Right renal pelvis (tissue), 4 donors: ENCODE measurements at places on chromosomes 7 and 10.

DNA sequence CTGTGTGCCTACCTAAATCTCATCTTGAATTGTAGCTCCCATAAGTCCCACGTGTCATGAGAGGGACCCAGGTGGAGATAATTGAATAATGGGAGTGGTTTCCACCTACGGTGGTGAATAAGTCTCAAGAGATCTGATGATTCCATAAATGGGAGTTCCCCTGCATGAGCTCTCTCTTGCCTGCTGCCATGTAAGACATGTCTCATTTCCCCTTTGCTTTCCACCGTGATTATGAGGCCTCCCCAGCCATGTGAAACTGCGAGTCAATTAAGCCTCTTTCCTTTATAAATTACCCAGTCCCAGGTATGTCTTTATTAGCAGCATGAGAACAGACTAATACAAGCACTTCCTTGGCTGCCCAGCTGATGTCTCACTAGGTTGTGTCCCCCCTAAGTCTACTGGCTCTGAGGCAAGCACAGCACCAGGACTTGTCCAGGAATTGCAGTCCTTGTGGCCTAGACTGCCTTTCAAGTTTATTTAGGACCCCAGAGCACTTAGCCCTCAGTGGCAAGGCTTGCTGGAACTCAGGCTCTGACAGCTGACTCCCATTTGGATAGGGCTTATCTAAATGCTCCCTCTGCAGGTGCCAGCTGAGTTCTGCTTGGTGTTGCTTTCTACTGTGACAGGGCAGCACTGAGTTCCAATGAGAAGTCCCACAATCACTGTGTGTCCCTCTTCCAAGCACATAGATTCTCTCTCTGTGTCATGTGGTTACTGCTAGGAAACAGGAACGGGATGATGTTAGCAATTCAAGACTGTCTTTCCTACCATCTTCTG is 59.0 kb upstream of the TAS2R16 start:
- no peak for DNase-seq

- no peak for DNase-seq
These were observed 38.4 kb downstream of the TWIST1 start for GRCh38 chr7:19079066-19079465.

GRCh38 chr7:93958651-93959050 is 37.1 kb downstream of the GNG11 start:
- no peak for DNase-seq

- DNase-seq = no peak
These were observed 79.2 kb downstream of the CCNY start for GRCh38 chr10:35415505-35415904.

- DNase-seq = no peak
These were observed 90.9 kb upstream of the STK17A start for GRCh38 chr7:43491984-43492383.

DNA sequence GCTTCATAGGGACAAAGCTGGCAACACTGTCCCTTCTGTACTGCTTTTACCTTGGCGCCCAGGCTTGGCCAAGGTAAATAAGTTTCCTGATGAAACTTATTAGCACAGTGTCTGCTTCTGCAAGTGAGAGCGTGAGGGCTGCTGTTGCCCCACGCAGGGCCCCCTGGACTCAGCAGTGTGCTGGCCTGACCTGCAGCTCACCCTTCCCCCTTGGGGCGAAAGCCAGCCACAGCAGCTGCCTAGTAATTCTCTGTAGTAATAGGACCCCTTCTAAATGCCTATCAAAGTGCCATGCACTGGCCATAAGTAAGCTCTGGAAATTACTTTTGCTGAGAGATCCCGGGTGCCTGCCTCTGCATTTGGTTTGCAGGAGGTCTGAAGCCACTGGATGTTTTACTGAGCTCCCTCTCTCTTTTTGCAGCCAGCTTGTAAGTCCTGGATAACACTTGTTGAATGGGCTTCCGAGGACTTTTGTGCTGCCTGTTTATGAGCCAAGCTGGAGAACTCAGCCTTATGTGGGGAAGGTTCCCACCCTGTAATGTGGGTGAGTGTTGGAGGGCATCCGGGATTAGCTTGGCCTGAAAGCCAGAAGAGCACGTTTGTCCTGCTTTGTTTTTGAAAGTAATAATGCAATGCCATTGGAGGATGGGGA is 293.9 kb downstream of the C7orf25 start:
- DNase-seq = no peak

GRCh38 chr7:77453531-77453930 is 37.4 kb upstream of the GSAP start:
- DNase-seq = no peak

GRCh38 chr10:103605359-103606096 is 112.0 kb downstream of the NEURL1 start:
- no peak for DNase-seq

DNA sequence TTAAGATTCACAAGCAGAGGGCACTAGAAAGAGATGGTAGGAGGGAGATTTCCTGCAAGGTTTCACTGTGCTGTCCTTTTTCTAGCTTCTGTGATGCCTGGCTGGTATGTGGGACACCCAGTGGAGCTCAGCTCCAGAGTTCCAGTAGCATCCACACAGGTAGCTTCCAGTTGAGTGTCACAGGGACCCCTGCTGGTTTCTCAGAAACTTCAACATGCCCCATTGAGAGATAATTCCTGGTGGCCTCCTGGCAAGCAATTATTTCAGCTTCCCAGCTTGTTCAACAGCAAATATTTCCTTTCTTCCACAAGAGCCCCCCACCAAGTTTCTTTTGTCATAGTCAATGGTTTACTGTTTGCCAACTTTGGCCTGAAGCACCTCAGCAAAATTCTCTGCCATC is 858.7 kb downstream of the REEP3 start:
- no peak for DNase-seq

- no peak for DNase-seq
These were observed 15.2 kb upstream of the LAMB4 start for GRCh38 chr7:108145401-108145800.

- DNase-seq = no peak
These were observed 19.6 kb upstream of the AGBL3 start for GRCh38 chr7:134966691-134967090.
